Left lung (tissue), 14 donors: ENCODE measurements at places on chromosomes 5 and 9. TPM values are rescaled to one million over a fixed set of nuclear protein-coding genes. Genes with fewer than 3 reads are reported as not detected.

DNA sequence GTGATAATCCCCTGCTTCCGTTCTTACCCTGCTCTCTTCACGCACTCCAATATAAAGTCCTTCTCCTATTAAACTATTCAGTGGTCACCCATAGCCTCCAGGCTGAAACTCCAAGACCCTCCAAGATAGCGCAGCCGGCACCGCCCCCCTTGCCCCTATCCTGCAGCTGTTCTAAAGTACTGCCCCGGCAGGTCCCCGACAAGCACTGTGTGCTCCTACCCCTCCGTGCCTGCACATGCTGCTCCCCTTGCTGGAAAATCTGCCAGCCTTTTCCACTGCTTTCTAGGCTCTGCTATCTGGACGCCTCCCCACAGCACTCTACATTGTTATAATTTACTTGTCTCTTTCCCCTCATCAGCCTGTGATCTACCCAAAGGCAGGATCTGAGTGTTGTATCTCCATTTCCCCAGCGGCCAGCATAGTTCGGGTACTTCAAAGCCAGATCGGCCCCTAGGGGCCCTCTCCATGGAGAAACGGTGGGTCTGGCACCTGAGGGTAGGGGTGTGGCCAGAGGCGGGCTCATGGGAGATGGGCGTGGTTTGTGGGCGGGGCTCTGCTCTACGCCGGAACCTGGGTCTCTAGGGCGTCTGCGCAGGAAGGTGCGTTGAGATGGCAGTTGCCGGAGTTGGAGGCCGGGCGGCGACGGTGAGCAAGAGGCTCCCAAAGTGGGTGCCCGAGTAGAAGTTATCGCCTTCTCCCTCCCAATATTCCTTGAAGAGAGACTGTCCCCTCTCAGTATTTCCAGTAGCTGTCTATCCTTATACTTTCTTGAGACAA is 83.5 kb upstream of the RUSC2 start:
- DNase-seq = peak; percentile 6

- no peak for DNase-seq
These were observed 937.2 kb upstream of the TYRP1 start for GRCh38 chr9:11755951-11756350.

The MEGF10 gene
- 0.72 TPM for polyA plus RNA-seq

The STK32A gene
- polyA plus RNA-seq = 7.7 TPM

GRCh38 chr9:97892421-97892820 is 29.9 kb downstream of the TRMO start:
- no peak for DNase-seq

- no peak for DNase-seq
These were observed 18.5 kb downstream of the CD274 start for GRCh38 chr9:5468850-5469249.

The IFNB1 gene
- polyA plus RNA-seq = not detected

DNA sequence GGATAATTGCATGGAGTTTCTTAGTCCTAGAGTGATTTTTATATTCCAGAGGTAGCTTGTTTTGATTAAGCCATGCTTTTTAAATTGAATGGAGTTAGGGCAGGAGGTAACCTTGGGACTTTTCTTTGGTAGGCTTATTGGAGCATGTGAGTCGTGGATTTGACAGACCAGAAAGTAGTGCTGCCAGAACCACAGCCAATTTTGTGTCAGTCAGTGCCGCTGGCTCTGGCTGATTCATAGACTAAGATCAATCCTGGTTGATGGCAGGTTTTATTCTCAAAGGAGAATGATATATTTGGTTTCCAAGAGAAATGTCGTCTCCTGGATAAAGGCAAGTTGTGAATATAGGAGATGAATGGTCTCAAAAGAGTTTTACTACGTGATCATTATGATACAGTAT is 20.3 kb downstream of the RAI14 start:
- no peak for DNase-seq

The GRIA1 gene
- polyA plus RNA-seq = 14.8 TPM
